ENCODE measurements at places on chromosomes 1 and 21. TPM values are rescaled to one million over a fixed set of nuclear protein-coding genes. Genes with fewer than 3 reads are reported as not detected.

The C1orf87 gene
- total RNA-seq = 0.65 TPM

- H3K4me1 ChIP-seq = peaks cover 5% of the 10 kb centered on the region
- no peak overlapping the region for H3K4me3 ChIP-seq
- H3K27ac ChIP-seq = no peak overlapping the region
Observed at GRCh38 chr1:99707535-99708142, 58.8 kb downstream of the FRRS1 start.

DNA sequence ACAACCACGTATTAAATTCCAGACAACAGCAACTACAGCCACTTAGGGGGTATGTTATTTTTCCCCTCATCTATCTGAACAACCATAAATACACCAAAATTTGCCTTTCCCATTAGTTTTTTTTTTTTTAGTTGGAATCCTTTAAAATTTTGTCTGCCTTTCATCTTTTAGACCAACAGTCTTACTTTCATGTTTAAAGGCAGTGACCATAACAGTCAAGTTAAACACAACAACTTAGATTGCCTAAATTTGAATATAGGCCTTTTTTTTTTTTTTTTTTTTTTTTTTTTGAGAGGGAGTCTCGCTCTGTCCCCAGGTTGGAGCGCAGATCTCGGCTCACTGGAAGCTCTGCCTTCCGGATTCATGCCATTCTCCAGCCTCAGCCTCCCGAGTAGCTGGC lies 3.4 kb downstream of the GPBP1L1 start:
- H3K4me1 ChIP-seq = peaks cover 69% of the 10 kb centered on the region
- DNase-seq = no peak
- no peak overlapping the region for H3K4me3 ChIP-seq
- H3K36me3 ChIP-seq = peaks cover 2% of the 10 kb centered on the region
- H3K27me3 ChIP-seq = no peaks in the 10 kb centered on the region

GRCh38 chr1:92459871-92460320 lies 26.8 kb downstream of the GFI1 start:
- no peak overlapping the region for H3K27ac ChIP-seq
- no peak for DNase-seq
- no peaks in the 10 kb centered on the region for H3K36me3 ChIP-seq

The OPRD1 gene
- 0.10 TPM for total RNA-seq
